ENCODE measurements at places on chromosomes 1 and 21.

DNA sequence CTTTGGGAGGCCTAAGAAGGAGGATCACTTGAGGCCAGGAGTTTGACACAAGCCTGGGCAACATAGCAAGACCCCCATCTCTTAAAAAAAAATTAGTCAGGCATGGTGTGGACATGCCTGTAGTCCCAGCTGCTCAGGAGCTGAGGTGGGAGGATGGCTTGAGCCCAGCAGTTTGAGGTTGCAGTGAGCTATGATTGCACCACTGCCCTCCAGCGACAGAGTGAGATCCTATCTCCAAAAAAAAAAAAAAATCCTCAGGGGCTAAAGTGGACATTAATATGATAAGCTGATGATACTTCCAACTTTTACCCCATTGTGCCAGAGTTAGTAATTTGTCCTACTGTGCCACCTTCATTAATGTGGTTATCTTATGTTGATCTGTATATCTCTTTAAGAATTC is 327.8 kb upstream of the FMN2 start:
- no peak for DNase-seq

- DNase-seq = no peak
Measured at GRCh38 chr1:17306407-17306806, 1.6 kb upstream of the PADI4 start.

GRCh38 chr1:58714544-58714943 is 14.7 kb upstream of the MYSM1 start:
- no peak for DNase-seq

- DNase-seq = no peak
Measured at GRCh38 chr1:172394141-172394751, 26.2 kb upstream of the C1orf105 start.

GRCh38 chr1:91747666-91748065 is 138.3 kb downstream of the TGFBR3 start:
- no peak for DNase-seq

- no peak for DNase-seq
Measured at GRCh38 chr21:45030682-45031570, 43.5 kb upstream of the ADARB1 start.

- DNase-seq = no peak
Measured at GRCh38 chr1:79304131-79304530, 297.6 kb upstream of the ADGRL4 start.

- no peak for DNase-seq
Measured at GRCh38 chr1:209527372-209527771, 56.1 kb upstream of the CAMK1G start.

GRCh38 chr1:12503709-12504108 is 114.3 kb downstream of the DHRS3 start:
- no peak for DNase-seq

GRCh38 chr1:235095938-235096562 is 32.6 kb downstream of the TOMM20 start:
- DNase-seq = no peak

- DNase-seq = no peak
Measured at GRCh38 chr1:153608742-153609584, 4.0 kb downstream of the S100A16 start.

DNA sequence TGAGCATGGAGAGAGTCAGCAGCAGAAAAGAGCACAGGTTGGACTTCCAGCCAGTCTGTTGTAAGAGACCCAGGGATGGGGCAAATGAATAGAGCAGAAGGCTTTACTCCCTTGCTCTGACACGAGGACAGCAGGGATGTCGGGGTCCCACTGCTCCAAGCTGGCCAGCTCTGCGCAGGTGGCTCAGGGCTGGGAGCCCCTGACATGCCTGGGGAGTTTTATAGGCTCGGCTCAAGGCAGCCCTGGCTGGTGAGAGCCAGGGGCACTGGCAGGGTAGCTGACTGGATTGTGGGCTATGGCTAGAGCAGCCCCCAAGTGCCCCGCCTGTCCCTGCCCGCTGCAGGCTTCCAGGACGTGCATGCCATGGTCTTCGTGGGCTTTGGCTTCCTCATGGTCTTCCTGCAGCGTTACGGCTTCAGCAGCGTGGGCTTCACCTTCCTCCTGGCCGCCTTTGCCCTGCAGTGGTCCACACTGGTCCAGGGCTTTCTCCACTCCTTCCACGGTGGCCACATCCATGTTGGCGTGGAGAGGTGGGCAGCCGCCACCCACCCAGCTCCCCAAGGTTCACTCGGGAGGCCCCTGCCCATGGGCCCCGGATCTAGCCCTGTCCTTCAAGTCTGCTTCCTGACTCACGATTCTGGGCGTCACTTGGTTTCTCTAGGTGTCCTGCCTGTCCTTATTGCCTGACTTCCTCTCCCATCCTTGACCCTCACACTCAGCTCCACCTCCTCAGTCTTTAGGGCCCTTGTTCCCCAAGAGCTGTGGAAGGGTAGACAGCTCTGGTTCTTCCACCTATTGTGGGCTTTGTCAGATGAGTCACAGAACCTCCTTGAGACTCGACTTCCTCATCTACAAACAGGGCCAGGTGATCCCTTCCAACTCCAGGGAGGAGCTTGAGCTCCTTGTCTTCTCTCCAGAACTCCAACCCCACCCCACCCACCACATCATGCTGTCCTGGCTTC is 8.2 kb downstream of the RHBG start:
- DNase-seq = no peak

DNA sequence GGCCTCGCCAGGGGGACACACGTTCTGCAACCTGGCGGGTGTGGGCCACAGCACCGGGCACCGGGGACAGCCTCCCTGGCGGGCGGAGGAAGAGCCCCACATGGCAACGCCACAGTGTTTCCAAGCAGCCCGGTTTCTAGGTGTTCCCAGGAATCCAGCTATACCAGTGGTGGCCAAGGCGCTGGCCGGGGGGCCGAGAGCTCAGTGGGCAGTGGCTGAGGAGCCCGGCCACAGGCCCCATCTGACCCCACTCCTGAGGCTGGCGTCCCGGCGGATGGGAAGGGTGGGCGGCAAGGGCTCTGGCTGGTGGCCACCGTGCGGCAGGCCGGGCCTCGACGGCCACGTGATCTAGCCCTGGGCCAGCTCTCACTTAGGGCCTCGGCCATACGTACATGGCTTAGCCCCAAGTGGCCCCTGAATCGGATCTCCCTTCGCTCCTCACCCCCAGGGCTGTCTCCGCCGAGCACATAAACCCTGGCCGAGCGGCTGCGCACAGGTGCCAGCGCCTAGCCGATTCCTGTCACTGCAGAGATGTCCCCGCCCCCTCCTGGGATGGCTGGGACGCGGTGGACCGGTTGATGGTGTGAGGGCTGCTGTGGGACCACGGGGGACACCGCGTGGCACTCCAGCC is 68.7 kb downstream of the MORN1 start:
- no peak for DNase-seq

DNA sequence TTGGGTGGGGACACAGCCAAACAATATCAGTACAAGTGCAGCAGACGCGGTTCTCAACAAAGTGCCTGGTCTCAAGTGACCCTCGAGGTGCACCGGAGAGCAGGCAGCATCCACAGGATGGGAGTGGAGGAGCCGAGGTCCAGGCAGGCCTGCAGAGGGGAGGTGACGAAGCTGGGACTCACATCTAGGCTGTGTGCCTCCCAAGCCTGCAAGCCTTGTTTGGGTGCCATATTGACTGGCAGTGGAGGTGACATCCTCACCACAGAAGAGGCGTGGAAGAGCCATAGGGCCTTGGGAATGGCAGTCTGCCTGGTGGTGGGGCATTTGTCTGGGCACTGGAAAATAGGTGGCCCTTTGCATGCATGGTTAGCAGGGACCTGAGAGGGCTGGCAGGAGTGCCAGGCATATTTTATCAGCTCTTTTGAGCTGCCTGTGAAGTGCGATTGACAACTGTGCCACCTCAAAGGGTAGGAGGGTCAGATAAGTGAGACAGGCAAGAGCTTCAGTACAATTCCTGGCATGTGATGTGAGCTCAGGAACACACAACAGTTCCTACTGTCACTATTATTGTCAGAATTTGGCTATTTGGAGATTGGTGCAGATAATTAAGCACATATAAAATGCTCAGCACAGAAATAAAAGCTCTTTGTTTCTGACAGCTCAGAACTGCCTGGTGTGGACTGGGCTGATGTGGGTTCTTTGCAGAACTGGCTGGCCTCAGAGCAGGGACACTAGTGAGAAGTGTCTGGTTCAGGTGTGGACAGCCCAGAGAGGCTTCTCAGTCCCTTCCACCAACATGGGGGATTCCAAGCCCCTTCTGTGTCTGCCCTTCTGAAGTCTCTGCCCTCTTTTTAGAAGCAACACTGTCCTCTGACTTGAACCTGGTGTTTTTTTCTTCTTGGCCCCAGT is 347.6 kb upstream of the AJAP1 start:
- no peak for DNase-seq

DNA sequence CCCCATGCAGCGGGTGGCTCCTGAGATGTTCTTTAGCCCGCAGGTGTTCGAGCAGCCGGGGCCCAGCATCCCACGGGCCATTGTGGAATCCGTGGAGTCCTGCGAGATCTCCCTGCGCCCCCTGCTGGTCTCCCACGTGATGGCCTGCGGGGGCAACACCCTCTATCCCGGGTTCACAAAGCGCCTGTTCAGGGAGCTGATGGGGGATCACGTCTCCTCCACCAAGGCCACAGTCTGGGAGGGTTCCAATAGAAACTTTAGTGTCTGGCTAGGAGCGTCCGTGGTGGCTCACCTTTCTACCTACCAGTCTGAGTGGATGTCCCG is 71.0 kb downstream of the ACTL8 start:
- peak; percentile 54 for DNase-seq

- no peak for DNase-seq
Measured at GRCh38 chr1:3548156-3548893, 63.0 kb downstream of the MEGF6 start.

DNA sequence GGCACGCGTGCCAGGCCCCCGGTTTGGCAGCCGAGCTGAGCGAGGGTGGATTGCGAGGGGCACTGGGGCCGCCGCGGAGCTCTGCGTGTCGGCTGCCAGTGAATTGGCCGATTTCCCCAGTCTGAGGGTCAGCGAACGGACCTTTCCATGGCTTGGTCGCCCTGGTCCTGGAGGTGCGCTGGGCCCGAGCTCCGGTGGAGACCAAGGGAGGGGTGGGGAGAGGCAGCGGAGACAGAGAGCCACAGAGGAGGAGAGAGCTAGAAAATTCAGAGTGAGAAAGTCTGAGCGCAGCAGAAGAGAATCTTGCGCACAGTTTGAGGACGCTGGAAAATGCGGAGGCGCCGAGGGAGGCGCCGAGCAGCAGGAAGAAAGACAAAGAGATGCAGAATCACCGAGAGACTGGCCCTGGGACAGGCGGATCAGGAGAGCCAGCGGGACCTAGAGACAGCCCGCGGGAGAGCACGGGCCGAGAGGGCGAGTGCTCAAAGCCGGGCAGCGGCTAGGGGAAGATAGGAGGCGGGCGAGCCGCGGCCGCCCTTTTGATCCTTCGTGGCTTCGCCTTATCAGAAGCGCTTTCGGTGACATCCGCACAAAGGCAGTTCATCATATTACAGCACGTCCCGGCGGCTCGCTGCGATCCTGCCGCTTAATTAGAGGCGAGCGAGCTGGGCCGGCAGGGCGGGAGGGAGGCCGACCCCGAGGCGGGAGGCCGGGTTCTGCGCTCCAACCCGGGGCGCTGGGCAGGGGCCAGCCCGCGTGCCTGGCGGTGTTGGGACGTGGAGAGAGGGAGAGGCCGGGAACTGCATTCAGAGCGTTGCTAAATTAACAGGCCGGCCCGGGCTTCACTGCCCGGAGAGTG is 12.7 kb downstream of the PAX7 start:
- DNase-seq = no peak

DNA sequence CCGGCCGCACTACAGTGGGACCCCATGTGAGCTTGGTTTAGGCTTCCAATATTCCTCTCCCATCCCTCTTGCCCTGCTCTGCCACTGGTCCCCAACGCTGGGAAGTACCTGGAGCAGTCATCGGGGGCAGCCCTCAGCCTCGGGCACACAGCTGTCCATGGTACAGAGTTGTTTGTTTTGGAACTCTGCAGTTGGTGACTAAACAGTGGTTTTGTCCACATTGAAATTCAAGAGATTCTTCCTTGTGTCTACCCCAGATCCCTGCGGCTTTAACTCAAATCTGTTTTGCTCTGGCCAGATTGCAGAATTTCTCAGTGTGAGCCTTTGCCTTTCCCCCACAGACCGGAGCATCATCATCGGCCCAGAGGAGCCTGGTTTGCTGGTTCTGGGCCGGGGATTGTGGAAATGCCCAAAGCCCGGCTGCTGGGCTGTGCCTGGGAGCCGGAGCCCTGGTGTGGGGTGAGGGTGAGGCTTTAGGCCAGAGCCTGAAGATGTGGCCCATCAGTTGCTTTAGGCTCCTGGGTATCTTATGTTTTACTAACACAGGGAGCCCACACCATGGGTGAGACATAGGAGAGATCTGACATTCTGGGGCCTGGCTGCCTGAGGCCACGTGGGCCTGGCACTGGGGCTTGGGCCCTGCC is 93.2 kb downstream of the ARHGEF10L start:
- DNase-seq = no peak

- DNase-seq = no peak
Measured at GRCh38 chr21:45250914-45251634, 36.6 kb downstream of the POFUT2 start.

DNA sequence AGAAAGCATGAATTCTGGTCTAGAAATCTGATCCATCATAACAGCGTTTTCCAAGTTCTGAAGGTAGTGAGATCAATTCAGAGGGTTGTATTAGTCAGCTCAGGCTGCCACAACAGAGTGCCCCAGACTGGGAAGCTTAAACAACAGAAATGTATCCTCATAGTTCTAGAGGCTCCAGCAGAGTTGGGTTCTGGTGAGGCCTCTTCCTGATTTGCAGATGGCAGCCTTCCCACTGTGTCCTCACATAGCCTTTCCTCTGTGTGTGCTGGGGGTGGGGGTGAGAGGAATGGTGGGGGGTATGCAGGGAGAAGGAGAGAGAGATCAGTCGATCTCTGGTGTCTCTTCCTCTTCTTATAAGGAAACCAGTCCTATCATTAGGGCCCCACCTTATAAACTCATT is 15.1 kb downstream of the ZBTB8B start:
- DNase-seq = no peak
